ENCODE measurements at places on chromosomes 6 and 20. TPM values are rescaled to one million over a fixed set of nuclear protein-coding genes. Genes with fewer than 3 reads are reported as not detected.

SMOC2 gene
- total RNA-seq = 0.22 TPM

ZGPAT gene
- 20.6 TPM for total RNA-seq

CCN5 gene
- total RNA-seq = 1.3 TPM

FNDC1 gene
- under 0.01 TPM for total RNA-seq

GNL1 gene
- total RNA-seq = 53.1 TPM

DOK5 gene
- 0.14 TPM for total RNA-seq

MCUR1 gene
- total RNA-seq = 13.3 TPM

GMPR gene
- 37.9 TPM for total RNA-seq

ARMC2 gene
- total RNA-seq = 0.88 TPM

PXMP4 gene
- 6.0 TPM for total RNA-seq

TMEM217 gene
- total RNA-seq = 2.9 TPM

TDRD6 gene
- total RNA-seq = under 0.01 TPM
